COLO829 (cell line): ENCODE measurements at places on chromosomes 7 and 10.
A peak's percentile ranks its signal among the peaks of the same experiment; 100 is the strongest.

DNA sequence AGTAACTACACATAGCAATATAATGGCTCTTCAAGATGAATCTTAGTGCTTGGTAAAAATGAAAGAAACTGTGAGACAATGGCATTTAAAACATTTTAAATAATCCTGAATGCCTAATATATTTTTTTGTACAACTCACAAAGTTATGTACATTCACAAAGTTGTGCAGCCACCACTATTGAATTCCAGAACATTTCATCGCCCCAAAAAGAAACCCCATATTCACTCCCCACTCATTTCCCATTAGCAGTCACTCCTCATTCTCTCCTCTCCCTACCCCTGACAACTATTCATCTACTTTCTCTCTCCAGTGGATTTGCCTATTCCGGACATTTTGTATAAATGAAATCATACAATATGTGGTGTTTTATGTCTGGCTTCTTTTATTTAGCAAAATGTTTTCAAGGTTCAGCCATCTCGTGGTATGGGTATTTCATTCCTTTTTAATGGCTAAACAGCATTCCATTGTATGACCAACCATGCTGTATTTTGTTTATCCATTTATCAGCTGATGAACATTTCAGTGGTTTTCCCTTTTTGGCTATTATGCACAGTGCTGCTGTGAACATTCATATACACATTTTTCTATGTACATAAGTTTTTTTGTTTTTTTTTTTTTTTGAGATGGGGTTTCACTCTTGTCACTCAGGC is 34.7 kb downstream of the ENTPD7 start:
- no peak for DNase-seq

- DNase-seq: no peak
Observed at GRCh38 chr7:2024567-2024918, 208.2 kb downstream of the MAD1L1 start.

GRCh38 chr10:21399392-21400035 is 126.0 kb downstream of the SKIDA1 start:
- DNase-seq: no peak

- DNase-seq: no peak
Observed at GRCh38 chr7:17584822-17585221, 286.4 kb downstream of the AHR start.

- no peak for DNase-seq
Observed at GRCh38 chr10:56547163-56547562, 186.1 kb upstream of the ZWINT start.

GRCh38 chr10:28928484-28928883 is 251.2 kb downstream of the BAMBI start:
- no peak for DNase-seq

- no peak for DNase-seq
Observed at GRCh38 chr7:17706275-17706674, 234.0 kb downstream of the SNX13 start.

GRCh38 chr7:42137941-42138340 is 99.1 kb downstream of the GLI3 start:
- DNase-seq: no peak

- no peak for DNase-seq
Observed at GRCh38 chr7:128755075-128755818, 16.1 kb downstream of the CALU start.

DNA sequence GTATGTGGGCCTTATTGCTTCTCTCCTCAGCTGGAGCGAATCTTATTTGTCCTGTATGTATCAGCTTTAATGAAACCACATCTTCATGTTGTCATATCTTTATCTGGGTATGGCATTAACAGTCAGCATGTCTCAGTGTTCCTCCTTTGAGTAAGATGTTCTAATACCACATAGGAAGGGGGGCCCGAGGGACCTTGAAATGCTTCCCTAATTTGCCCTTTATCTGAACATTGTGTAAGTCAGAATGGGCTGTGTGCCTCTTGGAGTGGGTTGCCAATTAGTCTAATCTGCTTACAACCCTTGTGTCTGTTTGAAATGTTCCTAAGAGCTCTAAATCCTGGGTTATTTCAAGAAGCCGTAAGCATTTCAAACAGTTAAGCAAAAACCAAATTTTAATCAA is 623.8 kb downstream of the SUGCT start:
- no peak for DNase-seq

- DNase-seq: no peak
Observed at GRCh38 chr7:37285706-37286453, 162.8 kb downstream of the ELMO1 start.

DNA sequence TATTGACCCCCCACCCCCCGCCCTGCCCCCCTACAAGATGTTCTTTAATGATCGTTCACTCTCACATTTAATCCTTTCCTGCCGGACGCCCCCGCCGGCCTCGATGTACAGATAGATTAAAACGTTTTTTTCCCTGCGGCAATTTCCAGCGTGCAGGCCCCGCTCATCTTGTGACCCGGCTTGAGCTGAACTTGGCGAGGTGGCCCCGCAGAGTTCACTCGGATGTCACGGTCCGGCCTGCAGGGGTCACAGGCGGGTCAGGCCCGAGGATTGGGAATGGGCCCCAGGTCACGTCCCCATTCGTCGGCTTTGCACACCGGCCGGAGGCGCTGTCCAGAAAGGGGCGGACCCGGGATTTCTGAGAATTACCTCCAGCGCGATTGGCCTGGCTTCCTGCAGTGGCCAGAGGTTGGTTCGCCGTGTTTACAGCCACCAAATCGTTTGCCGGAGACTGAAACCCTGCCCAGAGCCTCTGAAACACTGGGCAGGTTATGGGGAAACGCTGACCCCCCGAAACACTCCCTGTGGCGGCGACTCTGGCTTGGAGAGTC is 1.9 kb upstream of the CYP26A1 start:
- peak; percentile 65 for DNase-seq

- no peak for DNase-seq
Observed at GRCh38 chr10:101708870-101709269, 13.9 kb upstream of the FBXW4 start.

DNA sequence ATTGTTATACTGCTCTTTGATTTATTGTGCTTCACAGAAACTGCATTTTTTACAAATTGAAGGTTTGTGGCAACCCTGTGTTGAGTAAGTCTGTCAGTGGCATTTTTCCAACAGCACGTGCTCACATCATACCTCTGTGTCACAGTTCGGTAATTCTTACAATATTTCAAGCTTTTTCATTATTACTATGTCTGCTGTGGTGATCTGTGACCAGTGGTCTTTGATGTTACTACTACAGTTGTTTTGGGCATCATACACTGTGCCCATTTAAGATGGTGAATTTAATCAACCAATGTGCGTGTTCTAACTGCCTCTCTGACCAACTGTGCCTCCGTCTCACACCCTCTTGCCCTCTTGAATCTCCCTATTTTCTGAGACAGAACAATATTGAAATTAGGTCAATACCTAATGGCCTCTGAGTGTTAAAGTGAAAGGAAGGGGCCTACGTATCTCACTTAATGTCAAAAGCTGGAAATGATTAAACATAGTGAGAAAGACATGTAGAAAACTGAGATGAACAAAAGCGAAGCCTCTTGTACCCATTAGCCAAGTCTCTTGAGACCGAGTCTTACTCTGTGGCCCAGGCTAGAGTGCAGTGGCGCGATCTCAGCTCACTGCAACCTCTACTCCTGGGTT is 20.2 kb upstream of the ASL start:
- DNase-seq: no peak

- no peak for DNase-seq
Observed at GRCh38 chr10:49653273-49653929, 26.1 kb upstream of the C10orf53 start.

- DNase-seq: no peak
Observed at GRCh38 chr10:80463868-80464267, 9.8 kb downstream of the TSPAN14 start.

- no peak for DNase-seq
Observed at GRCh38 chr7:17903337-17903736, 37.0 kb downstream of the SNX13 start.

DNA sequence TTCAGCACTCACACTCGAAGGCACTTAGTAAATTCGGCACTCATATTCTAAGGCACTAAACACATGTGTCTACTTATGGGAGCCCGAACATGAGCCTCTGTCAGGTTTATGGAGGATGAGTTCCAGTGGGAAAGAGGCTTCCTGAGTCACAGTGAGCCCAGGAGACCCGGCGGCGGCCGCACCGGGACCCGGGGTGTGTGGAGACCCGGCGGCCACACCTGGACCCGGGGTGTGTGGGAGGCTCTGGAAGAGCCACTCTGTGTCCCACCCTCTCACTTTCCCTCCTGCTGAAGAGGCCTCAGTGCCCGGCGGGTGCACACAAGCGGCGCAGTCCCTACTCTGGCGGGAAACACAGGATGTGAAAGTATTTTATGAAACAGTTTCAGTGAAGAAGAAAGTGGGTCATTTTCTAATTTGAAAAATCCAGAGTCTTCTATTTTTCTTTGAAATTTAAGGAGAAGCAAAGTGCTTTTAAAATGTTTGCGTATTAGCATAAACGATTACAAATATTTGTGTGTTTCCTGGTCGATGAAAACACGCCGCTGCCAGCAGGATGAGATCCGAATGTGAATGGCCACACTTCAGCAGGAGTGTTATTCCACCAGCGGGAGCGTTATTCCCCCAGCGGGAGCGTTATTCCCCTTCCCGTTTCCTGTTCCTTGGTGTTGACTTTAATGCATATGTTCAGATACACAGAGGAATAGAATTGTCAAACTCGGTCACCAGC is 625.1 kb downstream of the DNAJB6 start:
- no peak for DNase-seq

DNA sequence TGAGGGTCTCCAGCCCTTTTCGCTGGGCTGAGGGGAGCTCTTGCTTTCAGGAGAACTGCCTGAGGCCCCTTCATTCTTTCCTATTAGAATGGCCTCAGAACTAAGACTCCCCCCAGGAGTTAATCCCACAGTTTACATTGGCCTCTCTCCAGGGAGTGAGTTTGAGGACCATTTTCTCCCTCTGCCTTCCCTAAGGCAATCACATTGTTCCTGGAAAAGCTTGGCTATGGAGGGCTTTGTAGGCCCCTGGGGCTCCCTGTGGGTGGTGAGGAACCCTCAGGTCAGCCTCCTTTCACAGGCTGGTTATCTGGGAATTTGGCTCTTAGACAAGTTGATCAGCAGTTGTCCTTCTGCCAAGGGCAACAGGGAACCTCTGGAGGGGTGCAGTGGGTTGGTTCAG is 343.7 kb downstream of the RPS24 start:
- no peak for DNase-seq

DNA sequence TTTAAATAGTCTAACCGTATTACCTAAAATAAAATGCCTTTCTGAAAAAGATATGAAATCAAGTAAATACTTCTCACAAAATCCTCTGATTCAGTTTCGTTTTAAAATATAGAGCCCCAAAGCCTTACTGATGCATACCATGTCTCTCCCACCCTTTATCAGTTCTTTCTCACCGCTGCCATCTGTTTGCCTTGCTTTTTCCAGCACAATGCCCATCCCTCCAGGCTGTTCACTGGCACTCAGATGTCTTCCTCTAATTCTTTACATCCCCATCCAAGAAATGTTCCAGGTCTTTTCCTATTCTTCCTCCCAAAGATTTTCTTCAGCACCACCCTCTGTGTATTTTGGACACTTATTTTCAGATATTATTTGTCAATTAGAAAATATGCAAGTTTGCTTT is 116.5 kb upstream of the LRRN3 start:
- DNase-seq: no peak

- DNase-seq: no peak
Observed at GRCh38 chr10:21047096-21047495, 150.0 kb upstream of the NEBL start.

DNA sequence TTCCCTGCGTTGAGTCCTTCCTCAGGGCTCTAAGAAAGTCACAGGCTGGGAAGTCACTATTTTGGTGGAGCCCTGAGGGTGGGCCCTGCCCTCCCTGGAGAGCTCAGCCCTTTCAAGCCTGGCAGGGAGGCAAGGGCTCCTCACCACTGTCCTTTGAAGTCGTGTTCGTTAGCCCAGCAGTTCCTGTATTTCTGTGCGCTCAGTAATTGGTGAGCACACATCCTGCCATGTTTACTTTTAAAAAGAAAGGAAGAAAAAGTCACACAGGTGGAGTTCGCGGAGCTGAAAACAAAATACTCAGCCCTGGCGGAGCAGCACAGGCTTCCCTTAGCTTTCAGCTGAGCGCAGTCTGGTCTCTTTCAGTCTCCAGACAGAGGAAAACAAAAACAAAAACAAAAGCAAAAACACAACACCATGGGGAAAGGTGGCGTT is 37.1 kb downstream of the PRKCQ start:
- DNase-seq: no peak

DNA sequence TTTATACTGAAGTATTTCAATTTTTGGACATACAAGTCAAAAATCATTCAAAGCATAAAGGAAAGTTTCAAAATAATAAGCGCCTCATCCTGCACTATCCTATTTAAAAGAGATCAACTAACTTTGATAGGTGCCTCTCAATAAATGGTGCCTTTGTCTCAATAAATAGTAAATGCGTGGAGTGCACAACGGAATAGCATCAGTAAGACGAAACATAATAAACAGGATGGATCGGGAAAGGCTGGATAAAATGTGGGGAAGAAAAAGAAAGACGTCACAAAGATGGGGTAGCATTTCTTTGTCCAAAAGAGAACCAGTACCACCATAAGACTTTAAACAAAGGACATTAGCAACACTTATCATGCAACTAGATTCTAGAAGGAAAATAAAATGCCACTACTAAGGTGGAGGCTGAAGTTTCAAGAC is 571 bp upstream of the PRKAR2B start:
- DNase-seq: peak; percentile 45

DNA sequence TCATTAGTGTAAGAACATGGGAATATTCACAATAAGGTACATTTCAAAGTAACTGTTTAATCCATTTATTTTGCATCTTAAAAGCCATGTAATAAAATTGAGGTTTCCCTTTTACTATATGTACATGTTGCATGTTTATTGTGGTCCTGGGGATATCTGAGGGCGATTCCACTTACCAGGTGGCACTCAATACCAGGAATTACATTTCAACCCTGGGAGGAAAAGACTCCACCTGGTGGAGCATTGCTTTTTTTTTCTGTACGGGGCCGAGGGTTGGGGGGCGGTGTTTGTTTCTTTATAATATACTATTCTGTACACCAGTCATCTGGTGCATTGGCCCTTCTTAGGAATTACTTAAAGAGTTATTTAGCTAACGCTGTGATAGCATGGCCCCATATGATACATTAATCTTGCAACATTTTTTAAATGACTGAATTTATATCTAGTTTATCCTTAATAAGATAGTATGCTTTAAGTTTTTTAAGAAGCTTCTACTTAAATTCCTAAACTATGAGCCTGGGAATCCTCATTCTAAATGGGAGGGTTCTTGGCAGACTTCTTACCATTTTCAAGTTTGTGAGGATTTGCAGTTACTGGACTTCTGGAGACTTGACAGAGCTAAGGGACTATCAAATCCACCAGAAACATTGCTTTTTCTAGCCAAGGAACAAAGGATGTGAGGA is 7.2 kb upstream of the HGF start:
- DNase-seq: no peak

DNA sequence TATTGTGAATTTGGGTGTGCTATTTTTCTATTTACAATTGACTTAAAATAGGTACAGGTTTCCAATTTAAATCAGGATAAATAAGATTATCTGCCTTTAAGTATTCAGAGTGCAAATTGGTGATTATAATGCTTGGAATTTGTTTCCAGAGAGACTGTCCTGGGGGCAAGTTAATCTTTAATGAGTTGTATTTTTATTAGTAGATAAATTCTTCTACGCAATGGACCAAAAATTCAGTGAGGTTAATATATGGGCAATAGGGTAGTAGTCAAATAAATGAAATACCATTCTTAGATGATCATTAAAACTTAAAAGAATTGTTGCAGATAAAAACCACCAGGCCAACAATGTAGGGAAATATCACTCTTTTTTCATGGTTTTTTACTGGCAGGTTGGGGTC is 3.4 kb downstream of the BICC1 start:
- DNase-seq: no peak

GRCh38 chr7:50837965-50838364 is 55.3 kb upstream of the GRB10 start:
- DNase-seq: no peak

- DNase-seq: no peak
Observed at GRCh38 chr10:127561647-127562046, 12.5 kb downstream of the NPS start.
